ENCODE measurements at places on chromosomes 2 and 18. TPM values are rescaled to one million over a fixed set of nuclear protein-coding genes. Genes with fewer than 3 reads are reported as not detected.

The FBXO41 gene
- total RNA-seq = 1.3 TPM

The CELF4 gene
- total RNA-seq = not detected

The CYTIP gene
- 5.9 TPM for total RNA-seq

The DNAH6 gene
- 2.9 TPM for total RNA-seq

The KIAA2012 gene
- not detected for total RNA-seq

The TMEM178A gene
- 1.3 TPM for total RNA-seq

The EDAR gene
- total RNA-seq = not detected

The SLC38A11 gene
- total RNA-seq = not detected

The TRIM43 gene
- not detected for total RNA-seq

The PRKAG3 gene
- not detected for total RNA-seq

The PER2 gene
- total RNA-seq = 1.7 TPM

The MC5R gene
- not detected for total RNA-seq

The SERPINB3 gene
- not detected for total RNA-seq

The NPHP1 gene
- total RNA-seq = 7.5 TPM

The CDCA7 gene
- total RNA-seq = 24.8 TPM

The AMMECR1L gene
- total RNA-seq = 11.9 TPM

The AQP12B gene
- not detected for total RNA-seq

The NT5C1B gene
- 0.21 TPM for total RNA-seq

The TBR1 gene
- total RNA-seq = not detected

The SULT1C4 gene
- total RNA-seq = not detected

The ZRANB3 gene
- 14.0 TPM for total RNA-seq

The GPAT2 gene
- 0.06 TPM for total RNA-seq

Data from Daoy (cell line).